AG04450 (cell line): ENCODE measurements at places on chromosomes 16 and 17. TPM values are rescaled to one million over a fixed set of nuclear protein-coding genes. Genes with fewer than 3 reads are reported as not detected.
A peak's percentile ranks its signal among the peaks of the same experiment; 100 is the strongest.

DNA sequence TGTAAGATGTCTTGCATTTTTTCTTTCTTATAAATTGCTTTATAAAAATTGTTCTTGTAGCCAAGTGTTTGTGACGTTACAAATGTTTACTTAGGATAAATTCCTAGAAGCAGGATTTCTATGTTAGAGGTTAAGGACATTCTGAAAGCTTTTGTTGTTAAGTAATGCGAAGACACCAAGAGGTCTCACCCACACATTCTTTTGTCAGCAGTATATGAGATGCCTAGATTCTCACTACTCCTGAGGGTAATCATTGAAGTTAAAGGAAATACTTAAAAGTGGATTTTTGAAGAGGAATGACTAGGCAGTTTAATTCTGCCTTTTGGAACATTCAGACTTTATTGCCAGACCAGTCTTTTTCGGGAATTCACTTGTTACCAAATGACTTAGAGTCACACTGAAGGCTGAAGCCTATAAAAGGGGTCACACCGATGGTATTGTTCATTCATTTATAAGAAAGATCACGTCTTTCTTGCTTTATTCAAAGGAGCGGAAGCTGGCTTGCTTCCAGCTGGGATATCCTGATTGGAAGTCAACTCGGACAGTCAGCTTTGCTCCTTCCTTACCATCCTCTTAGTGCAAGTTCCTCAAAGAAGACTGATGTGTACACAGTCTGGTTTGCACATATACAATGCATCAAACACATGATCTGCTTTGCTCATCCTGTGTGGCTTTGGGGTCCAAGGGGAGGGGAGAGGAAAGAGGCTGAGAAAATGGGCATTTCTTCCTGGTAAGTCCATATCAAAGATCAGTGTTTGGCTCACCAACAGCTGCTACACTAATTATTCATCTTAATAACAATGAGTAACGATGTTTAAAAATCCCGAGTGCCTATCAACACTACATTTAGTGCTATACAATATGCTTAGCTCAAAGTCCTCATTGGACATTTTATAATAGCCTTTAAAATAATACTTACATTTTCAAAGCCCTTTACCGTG lies 160.0 kb downstream of the MAP2K6 start:
- DNase-seq: peak; percentile 33

- DNase-seq: no peak
These were observed 38.5 kb downstream of the MPRIP start for GRCh38 chr17:17080781-17081180.

- DNase-seq: no peak
These were observed 15.9 kb upstream of the ARHGAP17 start for GRCh38 chr16:25031132-25031440.

- DNase-seq: no peak
These were observed 7.2 kb upstream of the MYCBPAP start for GRCh38 chr17:50501054-50501453.

GRCh38 chr16:67562918-67563707 lies 787 bp downstream of the CTCF start:
- DNase-seq: no peak

GRCh38 chr16:11642765-11643116 lies 25.5 kb upstream of the SNN start:
- no peak for DNase-seq

DNA sequence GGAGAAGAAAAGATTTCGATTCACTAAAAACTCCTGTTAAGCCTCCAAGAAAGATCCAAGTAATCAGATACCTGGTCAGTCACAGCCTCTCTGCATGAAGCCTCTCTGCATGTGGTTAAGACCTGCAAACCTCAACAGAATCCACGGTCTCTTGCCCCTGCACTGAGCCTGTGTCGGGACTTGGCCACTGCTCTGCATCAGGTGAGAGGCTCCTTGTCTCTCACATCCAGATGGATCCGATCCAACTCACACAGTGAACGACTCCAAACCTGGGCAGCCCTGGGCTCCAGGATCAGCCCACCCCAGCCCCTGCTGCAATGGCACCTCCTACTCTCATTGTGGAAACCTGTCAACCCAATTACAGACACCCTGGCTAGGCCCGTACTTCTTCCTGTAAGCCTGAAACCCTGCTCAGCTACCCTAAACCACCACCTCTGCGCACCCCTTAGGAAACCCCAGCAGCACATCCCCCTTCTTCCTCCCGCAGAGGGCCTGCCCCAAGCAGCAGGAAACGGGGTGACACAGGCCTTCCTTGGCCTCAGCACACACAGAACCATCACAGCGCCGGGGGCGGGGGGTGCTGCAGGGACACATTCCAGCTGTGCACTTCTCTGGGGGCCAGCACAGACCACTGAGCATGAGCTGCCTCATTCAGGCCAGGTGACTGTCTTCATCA lies 129.5 kb downstream of the ANKRD11 start:
- DNase-seq: no peak

DNA sequence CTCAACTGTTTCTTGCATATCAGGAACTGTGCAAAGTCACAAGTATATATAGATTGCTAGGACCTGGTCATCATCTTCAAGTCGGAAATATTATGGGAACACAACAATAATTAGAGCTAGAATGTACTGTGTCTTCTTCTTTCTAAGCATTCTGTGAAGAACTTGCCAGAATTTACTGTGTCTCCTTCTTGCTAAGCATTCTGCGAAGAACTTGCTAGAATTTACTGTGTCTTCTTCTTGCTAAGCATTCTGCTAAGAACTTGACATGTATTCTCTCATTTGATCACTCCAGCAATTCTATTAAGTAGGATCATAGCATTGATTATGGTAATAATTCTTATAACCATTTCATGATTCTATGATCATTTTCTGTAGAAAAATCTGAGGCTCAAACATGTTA lies 231.7 kb downstream of the FOXL1 start:
- DNase-seq: no peak

The MT4 gene
- not detected in 2 replicates for polyA plus RNA-seq

The CDH1 gene
- 0.06 TPM in 1 of 2 replicates, not detected in the other for polyA plus RNA-seq

The ASPA gene
- polyA plus RNA-seq: 0.17 and 0.27 TPM in 2 replicates

The ZSCAN10 gene
- not detected in 2 replicates for polyA plus RNA-seq
